ENCODE measurements at places on chromosomes 4 and X.
A peak's percentile ranks its signal among the peaks of the same experiment; 100 is the strongest.

DNA sequence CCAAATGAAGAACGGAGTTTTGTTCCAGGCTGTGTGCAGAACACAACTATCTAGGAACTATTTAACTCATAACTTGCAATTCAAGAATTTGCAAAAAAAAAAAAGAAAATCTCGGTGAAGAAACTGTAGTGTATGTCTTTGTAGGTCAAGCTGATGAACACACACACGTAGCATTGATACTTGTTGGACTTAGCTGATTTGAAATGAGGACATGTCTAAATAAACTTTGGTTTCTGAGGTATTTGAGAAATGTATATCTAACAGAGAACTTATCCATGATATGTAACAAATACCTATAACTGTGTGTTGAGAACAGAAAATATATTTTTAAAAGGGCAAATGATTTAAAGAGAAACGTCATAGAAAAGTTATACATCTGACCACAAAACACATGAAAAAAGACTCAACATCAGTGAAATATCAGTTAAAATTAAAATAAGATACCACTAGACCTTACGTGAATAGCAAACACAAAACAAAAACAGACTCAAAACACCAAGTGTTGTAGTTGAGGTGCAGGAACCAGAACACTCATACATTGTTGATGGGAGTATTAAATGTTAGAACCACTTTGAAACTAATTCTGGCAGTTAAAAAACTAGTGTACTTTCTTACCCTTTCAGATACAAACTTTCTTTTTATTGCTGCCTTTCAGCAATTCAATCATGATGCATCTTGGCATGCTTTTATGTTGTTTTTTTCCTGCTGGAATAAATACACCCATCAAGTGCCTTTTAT is 1535.8 kb upstream of the PCDH10 start:
- no peak for DNase-seq

DNA sequence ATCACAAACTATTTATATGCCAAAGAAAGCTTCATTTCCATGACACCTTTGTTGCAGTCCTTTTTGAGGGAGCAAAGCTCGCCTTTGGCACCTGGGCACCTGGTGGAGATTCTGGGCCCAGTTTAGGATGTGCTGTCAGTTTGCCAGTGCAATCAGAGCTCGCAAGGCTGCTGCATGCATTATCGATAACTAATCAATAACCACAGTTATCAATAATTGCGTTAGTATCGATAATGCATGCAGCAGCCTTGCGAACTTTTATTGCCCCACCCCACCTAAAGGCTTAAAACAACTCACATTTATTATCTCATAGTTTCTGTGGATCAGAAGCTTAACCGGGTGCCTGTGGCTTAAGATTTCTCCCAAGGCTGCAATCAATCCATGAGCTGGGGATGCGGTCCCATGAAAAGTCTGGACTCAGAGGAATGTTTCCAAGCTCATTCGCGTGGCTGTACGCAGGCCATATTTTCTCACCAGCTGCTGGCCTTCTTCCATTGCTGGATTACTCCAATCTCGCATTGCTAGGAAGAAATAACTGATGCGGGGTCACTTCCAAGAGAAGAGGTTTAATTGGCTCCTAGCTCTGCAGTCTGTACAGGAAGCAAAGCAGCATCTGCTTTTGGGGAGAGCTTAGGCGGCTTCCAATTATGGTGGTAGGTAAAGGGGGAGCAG is 6.2 kb upstream of the AFAP1 start:
- no peak for DNase-seq

DNA sequence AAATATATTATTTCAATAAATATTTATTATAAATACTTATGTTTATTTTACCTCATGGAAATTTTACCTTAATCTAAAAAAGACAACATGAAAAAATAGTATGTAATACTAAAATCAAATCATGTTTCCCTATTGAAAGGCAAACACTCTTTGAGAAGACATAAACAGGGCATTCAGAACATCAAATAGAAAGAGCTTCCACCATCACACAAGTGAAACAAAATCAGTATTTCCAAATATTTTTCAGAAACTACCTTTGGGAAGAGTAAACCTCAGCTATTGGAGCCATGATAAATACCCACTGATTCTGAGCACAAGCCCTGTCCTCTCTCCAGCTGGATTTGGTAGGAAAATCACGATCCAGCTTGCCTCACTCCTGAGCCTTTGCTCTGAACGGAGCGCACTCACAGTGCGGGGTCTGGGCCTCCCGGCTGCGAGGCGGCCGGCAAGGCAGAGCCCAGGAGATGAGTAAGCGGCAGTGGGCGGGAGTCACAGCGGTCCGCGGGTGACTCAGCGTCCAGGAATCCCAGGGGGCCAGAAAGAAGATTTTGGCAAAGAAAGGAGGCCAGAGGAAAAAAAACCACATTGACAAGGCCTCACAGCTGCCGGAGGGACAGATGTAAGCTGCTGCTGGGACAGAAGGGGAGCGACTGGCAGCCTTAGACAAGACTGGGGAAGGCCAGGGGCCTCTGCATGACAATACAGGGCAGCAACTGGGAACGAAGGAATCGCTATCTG is 14.7 kb upstream of the ANXA5 start:
- DNase-seq, result peak; percentile 77

DNA sequence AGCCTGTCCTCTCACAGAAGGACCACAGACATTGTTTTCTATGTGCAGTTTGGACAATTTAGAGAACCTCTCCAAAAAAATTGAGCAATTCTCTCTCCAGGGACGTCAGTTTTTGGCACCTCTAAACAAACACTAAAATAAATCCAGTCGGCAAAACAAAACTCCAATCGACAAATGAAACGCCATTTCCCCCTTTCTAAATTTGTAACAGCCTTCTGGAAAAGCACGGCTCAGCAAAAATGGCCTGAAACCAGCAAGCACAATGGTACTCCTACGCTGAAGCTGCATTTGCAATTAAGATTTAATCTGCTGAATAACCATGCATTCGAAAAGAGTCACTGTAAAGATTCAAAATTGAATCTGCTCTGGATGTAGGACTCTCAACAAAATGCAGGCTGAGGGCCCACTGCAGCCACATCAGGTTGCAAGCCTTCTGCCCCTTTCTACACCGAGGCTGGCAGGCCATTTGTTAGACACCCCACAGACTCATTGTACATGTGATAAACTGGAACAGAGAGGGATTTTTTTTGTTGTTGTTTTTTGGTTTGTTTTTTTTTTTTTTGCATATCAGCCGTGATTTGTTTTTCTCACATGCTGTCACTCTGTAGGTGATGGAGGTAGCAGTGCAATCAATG is 79.9 kb upstream of the MAP3K15 start:
- DNase-seq, result no peak

DNA sequence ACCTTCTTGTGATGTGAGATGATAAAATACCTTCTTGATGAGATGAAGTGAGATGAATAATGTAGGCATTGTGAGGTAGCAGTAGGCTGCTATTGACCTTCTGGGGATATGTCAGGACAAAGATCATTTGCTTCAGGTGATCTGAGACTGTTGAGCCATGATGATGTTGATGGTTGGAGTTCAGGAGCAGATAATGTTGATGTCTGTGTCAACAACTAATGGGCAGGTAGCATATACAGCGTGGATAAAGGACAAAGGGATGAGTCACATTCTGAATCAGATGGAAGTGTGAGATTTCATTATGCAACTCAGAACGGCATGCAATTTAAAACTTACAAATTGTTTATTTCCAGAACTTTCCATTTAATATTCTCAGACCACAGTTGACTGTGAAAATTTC is 57.3 kb downstream of the RAP1GDS1 start:
- DNase-seq, result no peak

GRCh38 chr4:24820541-24820940 is 25.2 kb downstream of the SOD3 start:
- no peak for DNase-seq

- DNase-seq, result no peak
Observed at GRCh38 chr4:33107814-33108213, 2387.6 kb downstream of the PCDH7 start.

- no peak for DNase-seq
Observed at GRCh38 chrX:76796311-76796710, 368.8 kb downstream of the MAGEE1 start.

DNA sequence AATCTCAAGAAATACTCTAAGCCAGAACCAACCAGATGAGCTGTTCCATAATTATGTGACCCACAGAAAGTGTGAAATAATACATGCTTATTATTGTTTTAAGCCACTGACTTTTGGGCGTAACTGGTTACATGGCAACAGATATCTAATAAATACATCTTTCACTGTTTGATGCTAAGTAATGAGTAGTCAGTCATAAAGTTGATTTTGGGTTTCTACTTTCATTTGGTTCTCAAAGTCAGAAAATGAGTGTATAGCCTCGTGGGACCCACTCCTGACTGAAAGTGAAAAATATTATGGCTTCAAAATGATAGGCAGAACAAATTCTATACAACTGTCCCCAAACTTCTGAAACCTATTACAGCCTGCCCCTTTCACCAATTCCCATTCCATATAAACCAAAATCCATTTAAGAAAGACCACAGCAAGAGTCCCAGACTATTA is 88.0 kb upstream of the CBR4 start:
- DNase-seq, result no peak

GRCh38 chr4:17646693-17647092 is 32.3 kb downstream of the MED28 start:
- no peak for DNase-seq

- DNase-seq, result no peak
Observed at GRCh38 chr4:113821856-113822255, 60.3 kb upstream of the CAMK2D start.

- no peak for DNase-seq
Observed at GRCh38 chr4:138202686-138203085, 39.5 kb downstream of the SLC7A11 start.

GRCh38 chr4:3634894-3635820 is 102.9 kb upstream of the LRPAP1 start:
- no peak for DNase-seq

- DNase-seq, result no peak
Observed at GRCh38 chrX:25755194-25755593, 382.9 kb upstream of the MAGEB18 start.

DNA sequence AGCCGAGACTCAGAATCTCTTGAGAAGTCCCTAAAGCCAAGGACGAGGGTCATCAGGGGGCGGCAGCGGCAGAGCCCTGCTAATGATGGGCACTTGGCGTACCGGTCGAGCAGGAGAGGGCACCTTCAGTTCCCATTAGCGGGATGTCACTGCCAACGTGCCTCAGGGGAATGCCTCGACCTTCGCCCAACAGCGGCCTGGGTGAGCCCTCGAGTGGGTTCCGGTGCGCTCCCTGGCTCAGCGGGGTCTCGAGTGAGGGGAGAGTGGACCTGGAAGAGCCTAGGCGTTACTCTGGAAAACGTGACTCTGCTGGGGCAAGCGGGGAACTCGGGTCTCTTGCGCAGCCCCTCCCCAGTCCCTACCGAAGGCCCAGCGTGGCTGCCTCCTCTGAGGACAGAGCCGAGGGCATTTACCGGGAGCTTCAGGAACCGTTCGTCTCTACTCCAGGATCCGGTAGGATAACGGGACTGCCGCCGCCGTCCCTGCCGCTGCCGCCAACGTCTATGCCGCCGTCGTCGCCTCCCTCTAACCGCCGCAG is 36.9 kb downstream of the PGRMC1 start:
- DNase-seq, result no peak

DNA sequence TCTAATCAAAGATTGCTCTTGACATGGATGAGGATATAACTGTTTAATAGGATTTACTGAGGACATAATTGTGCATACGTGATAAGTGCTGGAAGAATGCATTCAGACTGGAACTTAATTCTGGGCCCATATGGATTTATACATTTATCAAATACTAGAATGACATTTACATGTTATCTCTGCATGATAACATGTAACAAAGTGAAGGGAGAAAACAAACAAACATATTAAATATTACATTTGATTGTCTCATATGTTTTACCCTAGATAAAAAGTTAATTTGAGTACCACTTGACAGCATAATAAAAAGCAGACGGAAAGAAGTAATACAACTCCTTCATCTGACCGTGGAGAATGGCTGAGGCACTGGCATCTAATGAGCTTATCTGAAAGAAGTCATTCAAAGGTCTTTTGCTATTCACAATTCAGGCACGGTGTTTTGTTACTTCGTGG is 297.8 kb downstream of the PPP3CA start:
- no peak for DNase-seq

DNA sequence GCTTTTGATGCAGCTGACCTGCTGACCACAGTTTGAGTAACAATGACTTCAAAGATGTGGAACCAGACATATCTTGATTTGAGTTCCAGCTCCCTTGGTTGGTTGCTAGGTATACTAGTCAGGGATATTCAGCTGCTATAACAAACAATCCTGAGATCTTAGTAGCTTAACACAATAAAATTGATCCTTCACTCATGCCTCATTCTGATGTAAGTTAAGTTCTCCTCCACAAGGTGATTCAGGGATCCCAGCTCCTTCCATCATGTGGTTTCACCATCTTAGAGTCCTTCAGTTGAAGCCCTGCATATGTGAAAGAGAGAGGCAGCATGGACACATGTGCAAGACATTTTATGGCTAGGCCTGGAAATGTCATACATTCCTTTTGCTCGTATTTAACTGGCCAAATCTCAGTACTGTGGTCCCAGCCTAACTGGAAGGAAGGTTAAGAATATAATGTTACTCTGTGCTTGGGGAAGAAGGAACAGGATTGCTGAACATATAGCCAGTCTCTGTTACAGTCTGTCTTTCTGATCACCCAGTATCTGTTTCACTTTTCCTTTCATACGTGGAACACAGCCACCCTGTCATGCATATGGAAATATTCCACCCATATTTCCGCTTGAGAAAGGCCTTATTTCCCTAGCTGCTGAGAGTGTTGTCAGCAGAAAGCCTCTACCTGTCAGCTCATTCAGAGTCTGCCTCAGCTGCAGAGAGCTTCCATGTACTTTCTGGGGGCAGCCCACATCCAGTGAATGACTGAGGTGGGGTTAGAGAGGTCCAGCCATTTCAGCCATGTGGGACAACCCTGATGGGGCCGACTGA is 7.1 kb downstream of the SMIM9 start:
- DNase-seq, result no peak

- peak; percentile 6 for DNase-seq
Observed at GRCh38 chrX:107731831-107732502, 43.6 kb downstream of the TSC22D3 start.

DNA sequence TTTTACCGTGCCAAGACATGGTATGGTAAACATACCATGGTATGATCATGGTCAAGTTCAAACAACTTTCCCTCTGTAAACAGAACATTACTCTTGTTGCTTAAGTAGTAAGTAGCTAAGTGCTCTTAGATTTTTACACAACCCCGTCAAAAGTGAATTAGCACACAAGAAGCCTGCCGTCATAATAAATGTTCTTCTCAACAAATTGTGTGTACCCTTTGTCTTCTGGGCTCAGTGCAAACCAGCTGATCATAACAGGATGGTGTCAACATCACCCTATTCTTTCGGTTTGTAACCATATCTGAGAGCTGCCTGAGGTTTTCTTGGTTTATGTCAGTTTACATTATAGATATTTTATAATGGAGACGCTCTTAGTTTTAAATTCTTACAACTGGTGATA is 28.8 kb downstream of the MSL3 start:
- DNase-seq, result no peak

GRCh38 chr4:184752496-184753275 is 18.8 kb upstream of the CENPU start:
- no peak for DNase-seq

GRCh38 chrX:76159453-76159852 is 13.4 kb upstream of the PBDC1 start:
- no peak for DNase-seq

All from MV-4-11 (cell line).